Sigmoid colon (tissue), 7 donors: ENCODE measurements at places on chromosomes 7 and 10. TPM values are rescaled to one million over a fixed set of nuclear protein-coding genes. Genes with fewer than 3 reads are reported as not detected.

DNA sequence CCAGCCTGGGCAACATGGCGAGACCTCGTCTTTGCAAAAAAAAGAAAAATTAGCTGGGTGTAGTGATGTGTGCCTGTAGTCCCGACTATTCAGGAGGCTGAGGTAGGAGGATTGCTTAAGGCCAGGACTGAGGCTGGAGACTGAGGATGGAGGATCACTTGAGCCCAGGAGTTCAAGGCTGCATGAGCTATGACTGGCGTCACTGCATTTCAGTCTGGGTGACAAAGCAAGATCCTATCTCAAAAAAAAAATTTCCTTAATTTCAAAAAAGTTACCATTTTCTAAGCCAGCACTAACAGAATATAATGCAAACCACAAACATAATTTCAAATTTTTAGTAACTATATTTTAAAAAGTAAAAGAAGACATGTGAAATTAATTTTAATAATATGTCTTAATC, 13.4 kb upstream of the SRGN start:
- no peak overlapping the region for H3K4me3 ChIP-seq
- DNase-seq = no peak
- no peaks in the 10 kb centered on the region for H3K27me3 ChIP-seq
- H3K27ac ChIP-seq = no peak overlapping the region

GRCh38 chr7:27971171-27971812, 209.3 kb downstream of the JAZF1 start:
- DNase-seq = no peak
- no peaks in the 10 kb centered on the region for H3K27me3 ChIP-seq
- H3K4me1 ChIP-seq = no peaks in the 10 kb centered on the region
- no peak overlapping the region for H3K4me3 ChIP-seq
- no peak overlapping the region for H3K27ac ChIP-seq

GRCh38 chr10:16756561-16757221, 60.5 kb downstream of the RSU1 start:
- no peak for DNase-seq
- no peaks in the 10 kb centered on the region for H3K4me1 ChIP-seq
- H3K27me3 ChIP-seq = no peaks in the 10 kb centered on the region
- H3K4me3 ChIP-seq = no peak overlapping the region
- H3K27ac ChIP-seq = no peak overlapping the region

GRCh38 chr10:127550861-127551260, 1.8 kb downstream of the NPS start:
- no peaks in the 10 kb centered on the region for H3K36me3 ChIP-seq
- H3K27ac ChIP-seq = no peak overlapping the region
- H3K4me3 ChIP-seq = no peak overlapping the region
- H3K27me3 ChIP-seq = peaks cover 3% of the 10 kb centered on the region
- no peak for DNase-seq
- no peaks in the 10 kb centered on the region for H3K4me1 ChIP-seq

DNA sequence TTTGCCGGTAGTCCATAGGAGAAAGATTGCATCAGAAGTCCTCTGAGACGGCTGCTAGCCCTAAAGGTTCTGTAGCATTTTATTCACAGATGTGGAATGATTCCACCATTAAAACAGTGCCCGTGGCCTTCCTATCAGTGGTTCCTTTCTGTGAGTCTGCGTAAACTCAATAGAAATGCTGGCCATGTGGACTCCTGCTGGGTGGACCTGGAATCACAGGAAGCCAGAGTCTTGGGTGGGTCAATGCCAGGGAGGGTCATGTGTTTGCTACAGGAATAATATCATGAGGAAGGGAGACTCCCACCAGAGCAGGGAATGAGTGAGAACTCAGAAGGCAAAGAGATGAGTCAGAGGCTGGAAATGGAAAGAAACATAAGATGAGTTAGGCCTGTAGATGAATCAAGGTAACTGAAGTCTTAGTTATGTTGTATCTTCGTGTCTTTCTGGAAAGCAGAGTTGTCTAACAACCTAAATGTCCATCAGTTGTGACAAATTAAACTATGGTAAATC, 410.4 kb upstream of the AUTS2 start:
- H3K4me1 ChIP-seq = no peaks in the 10 kb centered on the region
- H3K36me3 ChIP-seq = no peaks in the 10 kb centered on the region
- H3K27ac ChIP-seq = no peak overlapping the region
- no peak overlapping the region for H3K4me3 ChIP-seq

Gene AKR1D1
- not detected for polyA plus RNA-seq
